ENCODE measurements at places on chromosomes 6 and 20. TPM values are rescaled to one million over a fixed set of nuclear protein-coding genes. Genes with fewer than 3 reads are reported as not detected.

GRCh38 chr6:39169448-39170344 lies 54.7 kb upstream of the SAYSD1 start:
- H3K4me1 ChIP-seq = no peaks in the 10 kb centered on the region
- DNase-seq = no peak
- H3K27me3 ChIP-seq = no peaks in the 10 kb centered on the region
- no peak overlapping the region for H3K27ac ChIP-seq

DNA sequence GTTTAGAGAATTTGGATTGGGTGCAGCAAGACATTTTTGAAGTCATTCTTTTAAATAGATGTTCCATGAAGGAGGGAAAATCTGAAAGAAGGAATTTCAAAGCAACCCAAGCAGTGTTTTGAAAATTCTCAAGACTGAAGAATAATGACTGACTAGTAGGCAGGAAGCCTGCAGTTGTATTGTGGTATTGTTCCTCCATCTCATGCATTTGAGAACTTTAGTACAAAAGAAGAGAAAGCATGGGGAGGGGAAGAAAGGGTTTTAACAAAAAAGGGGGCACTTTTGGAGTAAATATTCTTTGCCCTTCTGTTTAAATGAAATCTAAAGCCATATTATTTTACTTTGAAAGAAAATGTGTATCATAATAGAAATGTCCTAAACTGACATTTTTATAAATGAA lies 6.6 kb downstream of the NCOA3 start:
- H3K27me3 ChIP-seq = no peaks in the 10 kb centered on the region
- H3K27ac ChIP-seq = no peak overlapping the region
- no peak for DNase-seq
- peaks cover 30% of the 10 kb centered on the region for H3K4me1 ChIP-seq
- H3K36me3 ChIP-seq = no peaks in the 10 kb centered on the region

The PSMB9 gene
- total RNA-seq = 17.6 TPM

The WFDC5 gene
- total RNA-seq = not detected

GRCh38 chr6:163782436-163783003 lies 368.0 kb downstream of the QKI start:
- H3K27me3 ChIP-seq = no peaks in the 10 kb centered on the region
- H3K27ac ChIP-seq = no peak overlapping the region
- peaks cover 7% of the 10 kb centered on the region for H3K4me1 ChIP-seq
- DNase-seq = no peak
- no peaks in the 10 kb centered on the region for H3K36me3 ChIP-seq
- H3K4me3 ChIP-seq = no peak overlapping the region

- no peak overlapping the region for H3K4me3 ChIP-seq
- no peak for DNase-seq
- no peaks in the 10 kb centered on the region for H3K4me1 ChIP-seq
These were observed 1348.2 kb upstream of the GJE1 start for GRCh38 chr6:140784573-140784972.

The ADGRG6 gene
- 9.2 TPM for total RNA-seq

DNA sequence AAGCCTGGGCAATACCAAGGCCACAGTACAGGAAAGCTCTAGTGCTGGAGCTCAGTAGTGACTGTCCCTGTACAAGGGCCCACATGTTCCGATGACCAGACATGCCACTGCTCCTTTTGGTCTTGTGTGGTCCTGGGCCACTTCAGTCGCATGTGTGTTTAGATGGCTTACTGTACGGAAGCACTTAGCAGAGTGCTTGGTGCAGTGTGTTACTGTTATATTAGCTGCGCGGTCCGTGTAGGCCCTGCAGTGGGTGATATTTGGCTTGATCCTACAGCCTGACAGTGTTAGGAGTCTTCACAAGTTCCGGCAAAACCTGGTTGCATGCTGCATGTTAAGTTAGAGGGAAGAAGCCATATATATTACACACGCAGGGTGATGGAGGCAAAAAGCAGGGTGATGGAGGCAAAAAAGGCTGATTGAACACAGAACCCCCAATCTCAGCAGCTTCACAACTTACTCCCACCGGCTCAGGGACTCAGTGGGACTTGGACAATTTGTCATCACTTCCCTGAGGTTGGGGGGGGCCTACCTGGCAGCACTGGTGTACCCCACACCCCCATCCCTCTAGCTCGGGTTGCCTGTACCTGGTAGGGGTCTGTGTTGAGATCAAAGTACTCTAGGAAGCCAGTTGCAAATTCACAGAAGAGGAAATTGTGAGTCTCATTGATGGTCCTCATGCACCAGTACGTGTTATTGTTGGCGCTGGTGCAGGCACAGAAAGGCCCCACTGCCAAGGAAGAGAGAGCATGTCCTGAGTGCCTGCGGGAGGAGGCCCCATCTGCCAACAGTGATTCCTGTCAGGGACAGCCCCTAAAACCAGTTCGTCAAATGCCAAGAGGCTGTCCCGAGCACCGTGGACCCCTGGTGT lies 122.6 kb downstream of the SULF2 start:
- H3K4me3 ChIP-seq = no peak overlapping the region
- no peak overlapping the region for H3K27ac ChIP-seq
- no peaks in the 10 kb centered on the region for H3K36me3 ChIP-seq

The FOXC1 gene
- 13.5 TPM for total RNA-seq

- peaks cover 27% of the 10 kb centered on the region for H3K36me3 ChIP-seq
- no peak overlapping the region for H3K4me3 ChIP-seq
- DNase-seq = no peak
- no peaks in the 10 kb centered on the region for H3K27me3 ChIP-seq
These were observed 59.3 kb downstream of the SHPRH start for GRCh38 chr6:145904868-145905267.

The ESR1 gene
- 0.67 TPM for total RNA-seq

The MICA gene
- total RNA-seq = 15.1 TPM

DNA sequence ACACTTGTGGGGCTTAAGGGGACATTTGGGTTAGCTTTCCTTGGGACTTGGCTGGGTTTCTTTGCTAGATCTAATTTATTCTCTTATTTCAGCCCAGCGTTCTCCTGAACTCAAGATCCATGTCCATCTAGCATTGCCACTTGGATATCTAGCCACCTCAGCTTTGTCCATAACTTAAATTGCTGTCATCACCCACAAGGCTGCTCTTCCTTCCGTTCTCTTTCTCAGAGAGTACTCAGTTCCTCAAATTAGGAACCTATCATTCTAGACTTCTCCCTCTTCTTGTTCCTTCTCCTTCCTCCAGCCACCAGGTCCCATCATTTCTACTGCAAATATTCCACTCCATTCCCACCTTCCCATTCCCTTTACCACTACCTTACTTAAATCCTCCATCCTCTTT lies 4.3 kb downstream of the SMIM26 start:
- H3K27ac ChIP-seq = no peak overlapping the region
- no peaks in the 10 kb centered on the region for H3K27me3 ChIP-seq
- H3K4me3 ChIP-seq = no peak overlapping the region
- DNase-seq = no peak
- H3K4me1 ChIP-seq = no peaks in the 10 kb centered on the region
- peaks cover 10% of the 10 kb centered on the region for H3K36me3 ChIP-seq

The KIF13A gene
- 56.6 TPM for total RNA-seq

DNA sequence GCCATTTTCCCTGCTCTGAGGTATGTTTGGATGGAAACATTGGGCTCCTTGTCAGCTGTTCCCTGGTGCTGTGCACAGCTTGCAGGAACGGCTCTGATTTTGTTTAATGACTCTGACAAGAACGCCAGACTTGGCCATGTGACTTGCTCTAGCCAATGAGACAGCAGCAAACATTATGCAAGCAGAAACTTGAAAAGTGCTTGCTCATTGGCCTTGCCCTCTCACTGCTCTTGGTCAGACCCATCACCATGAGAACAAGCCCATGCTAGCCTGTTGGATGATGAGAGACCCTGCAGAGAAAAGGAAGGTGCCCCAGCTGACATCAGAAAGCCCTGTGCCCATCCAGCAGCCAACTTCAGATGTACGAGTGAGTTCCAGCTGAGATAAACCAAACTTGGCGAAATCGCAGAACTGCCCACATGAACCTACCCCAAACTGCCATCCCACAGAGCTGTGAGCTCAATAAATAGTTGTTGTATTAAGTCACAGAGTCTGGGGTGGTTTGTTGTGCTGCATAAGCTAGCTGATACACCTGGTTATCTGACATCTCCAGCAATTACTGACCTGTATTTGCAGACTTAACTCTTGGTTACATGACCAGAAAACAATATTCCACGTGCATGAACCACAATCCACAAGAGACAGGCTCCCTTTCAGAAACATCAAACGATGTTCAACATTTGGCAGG lies 96.9 kb downstream of the JPH2 start:
- no peaks in the 10 kb centered on the region for H3K36me3 ChIP-seq
- H3K4me1 ChIP-seq = no peaks in the 10 kb centered on the region
- DNase-seq = no peak
- H3K4me3 ChIP-seq = no peak overlapping the region
